Right lung (tissue), 10 donors: ENCODE measurements at places on chromosomes 3 and 15.
A peak's percentile ranks its signal among the peaks of the same experiment; 100 is the strongest.

- DNase-seq: no peak
Observed at GRCh38 chr3:14823393-14823792, 4.6 kb downstream of the FGD5 start.

DNA sequence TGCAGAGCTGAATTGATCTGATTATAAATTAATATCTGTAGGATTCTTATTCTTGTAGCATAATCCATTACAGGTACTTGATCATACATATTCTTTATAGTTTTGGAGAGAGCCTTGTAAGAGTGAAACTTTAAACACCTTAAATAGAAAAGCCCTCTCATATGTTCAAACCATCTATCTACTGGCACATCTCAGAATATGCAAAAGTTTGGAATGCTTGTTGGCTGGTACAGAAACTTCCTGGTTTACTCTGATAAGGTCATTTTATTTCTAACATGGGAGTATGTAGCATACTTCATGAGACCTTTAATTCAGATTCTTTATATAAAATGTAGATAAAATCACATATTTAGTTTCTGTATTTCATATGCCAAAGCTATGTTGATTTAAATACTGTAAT is 21.9 kb upstream of the SELENOT start:
- no peak for DNase-seq

DNA sequence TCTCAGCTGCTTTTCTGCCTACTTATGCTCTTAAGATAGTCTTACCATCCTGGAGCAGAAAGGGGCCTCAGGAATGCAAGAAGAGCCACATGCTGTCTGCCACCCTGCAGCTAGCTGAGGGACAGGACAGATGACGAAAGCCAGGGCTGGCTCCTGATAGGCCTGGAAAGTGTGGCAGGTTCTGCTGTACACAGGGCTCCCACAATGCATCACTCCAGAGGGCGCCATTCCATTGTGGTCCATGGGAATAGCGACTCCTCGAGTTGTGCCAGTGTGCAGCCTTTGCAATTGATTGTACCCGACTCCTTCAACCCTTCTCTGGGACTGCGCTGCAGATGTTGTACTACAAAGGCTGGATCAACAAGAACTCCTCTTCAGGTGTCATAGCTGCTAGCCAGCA is 11.2 kb downstream of the ACAN start:
- no peak for DNase-seq

- no peak for DNase-seq
Observed at GRCh38 chr15:31803388-31803884, 226.9 kb upstream of the CHRNA7 start.

DNA sequence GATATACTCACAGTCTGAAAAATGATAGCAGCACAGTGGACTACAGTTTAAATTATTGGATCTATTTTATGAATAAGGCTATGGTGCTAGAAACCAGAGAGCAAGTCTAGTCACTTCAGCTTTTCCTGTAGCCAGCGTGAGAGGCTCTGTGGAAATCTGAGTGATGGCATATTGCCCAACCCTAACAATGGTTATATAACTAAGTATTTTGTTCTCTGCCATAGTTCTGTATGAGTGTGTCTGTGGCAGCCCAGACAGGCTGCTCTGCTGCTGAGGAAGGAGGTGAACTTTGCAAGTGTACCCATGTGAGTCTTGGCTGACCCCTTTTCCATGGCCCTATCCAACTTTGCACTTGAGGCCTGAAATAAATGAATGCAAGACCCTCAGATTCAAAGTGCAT is 105.7 kb downstream of the LRTM1 start:
- DNase-seq: peak; percentile 41

DNA sequence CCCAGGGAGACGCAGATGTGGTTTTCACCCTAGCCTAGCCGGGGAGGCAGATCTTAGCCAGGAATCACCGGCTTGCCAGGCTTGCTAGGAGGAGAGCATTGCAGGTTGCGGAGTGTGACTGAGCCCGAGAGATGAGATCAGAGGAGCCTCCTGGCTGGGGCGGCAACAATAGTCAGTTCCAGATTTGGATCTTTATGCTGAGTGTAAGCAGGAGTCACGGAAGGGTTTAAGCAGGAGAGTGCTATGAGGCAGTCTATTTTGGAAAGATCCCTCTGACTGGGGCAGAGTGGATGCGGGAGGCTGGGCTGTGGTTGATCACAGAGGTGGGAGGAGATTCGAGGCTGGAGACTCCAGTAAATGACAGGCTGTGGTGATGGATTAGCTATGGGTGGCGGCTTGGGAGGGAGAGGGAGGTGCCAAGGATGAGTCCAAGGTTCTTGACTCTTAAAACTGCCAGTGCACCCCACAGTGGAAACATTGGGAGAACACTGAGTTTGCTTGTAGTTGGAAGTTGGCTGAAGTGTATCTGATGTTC is 10.4 kb upstream of the BAHD1 start:
- no peak for DNase-seq

DNA sequence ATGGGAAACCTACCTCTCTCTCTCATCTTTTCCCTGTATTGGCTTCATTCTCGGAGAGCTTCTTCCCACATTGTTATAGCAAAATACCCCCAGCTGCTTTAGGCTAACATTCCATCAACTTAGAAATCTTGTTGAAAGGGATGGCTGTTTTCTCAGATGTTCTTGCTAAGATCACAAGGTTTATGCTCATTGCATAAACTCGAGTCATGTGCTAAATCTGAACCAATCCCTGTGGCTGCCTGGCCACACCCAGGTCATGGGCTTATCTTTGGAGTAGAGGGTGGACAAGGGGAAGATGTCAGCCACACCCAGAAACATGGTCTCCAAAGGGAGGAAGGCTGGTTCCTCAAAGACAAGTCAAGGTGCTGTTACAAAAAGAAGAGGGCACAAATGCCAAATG is 150.6 kb upstream of the UMPS start:
- DNase-seq: no peak

GRCh38 chr15:81296673-81297072 is 27.3 kb downstream of the STARD5 start:
- DNase-seq: no peak

DNA sequence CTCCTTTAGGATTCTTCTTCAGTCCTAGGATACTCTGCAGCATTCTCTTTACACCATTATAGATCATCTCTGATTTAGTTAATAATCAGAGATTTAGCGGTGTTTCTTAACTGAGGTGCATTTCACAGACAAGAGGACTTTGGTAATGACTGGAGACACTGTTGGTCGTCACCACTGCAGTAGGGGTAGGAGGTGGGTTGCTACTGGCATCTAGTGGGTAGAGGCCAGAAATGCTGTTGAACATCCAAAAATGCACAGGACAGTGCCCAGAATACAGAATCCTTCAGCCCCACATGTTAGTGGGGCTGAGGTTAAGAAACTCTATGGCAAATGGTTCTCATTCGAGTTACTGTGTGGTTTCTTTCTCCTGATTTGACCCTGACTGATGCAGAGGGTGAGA is 80.4 kb upstream of the LMCD1 start:
- no peak for DNase-seq

DNA sequence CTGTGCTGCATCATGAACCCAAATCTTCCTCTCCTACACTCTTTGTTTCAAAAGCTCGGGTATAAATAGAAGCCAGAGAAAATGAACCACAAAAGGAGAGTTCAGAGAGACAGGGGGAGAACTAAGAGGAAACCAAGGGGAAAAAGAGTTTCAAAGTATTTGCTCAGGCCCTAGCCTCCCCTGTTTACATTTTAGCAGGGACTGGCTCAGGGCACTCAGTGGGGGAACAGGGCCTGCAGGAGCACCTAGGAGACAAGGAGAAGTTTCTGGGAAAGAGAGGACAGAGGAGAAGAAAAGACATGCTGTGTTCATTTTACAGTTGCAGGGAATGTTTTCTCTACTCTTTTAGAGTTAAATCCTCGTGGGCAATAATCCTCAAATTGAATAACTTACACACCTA is 8.5 kb upstream of the IL17RD start:
- DNase-seq: no peak

GRCh38 chr3:171487382-171487781 is 27.2 kb upstream of the TNIK start:
- DNase-seq: no peak
